NCI-H1105 treated with DMSO at 0.1 percent for 48 hours (cell line): ENCODE measurements at places on chromosomes 2 and 18.

GRCh38 chr2:43194121-43194869, 32.1 kb downstream of the ZFP36L2 start:
- no peak for DNase-seq

DNA sequence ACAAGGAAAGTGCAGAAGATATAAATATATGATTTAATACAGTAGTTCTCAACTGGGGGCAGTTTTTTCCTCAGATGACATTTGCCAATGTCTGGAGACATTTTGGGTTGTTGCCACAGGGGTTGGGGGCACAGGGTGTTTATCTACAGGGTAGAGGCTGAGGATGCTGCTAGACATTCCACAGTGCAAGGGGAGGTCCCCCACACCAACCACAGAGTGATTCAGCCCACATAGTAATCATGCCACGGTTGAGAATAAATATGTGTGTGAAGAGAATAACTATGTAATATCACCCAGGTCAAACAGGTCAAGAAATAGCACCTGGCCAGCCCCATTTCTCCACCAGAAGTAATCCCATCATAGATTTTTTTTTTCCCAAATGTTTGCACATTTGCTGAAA, 17.9 kb downstream of the DYSF start:
- DNase-seq = no peak

GRCh38 chr2:222000326-222000725, 298.5 kb downstream of the PAX3 start:
- no peak for DNase-seq

GRCh38 chr18:5104246-5104645, 92.8 kb downstream of the AKAIN1 start:
- no peak for DNase-seq

- no peak for DNase-seq
Observed at GRCh38 chr18:59388817-59389216, 29.8 kb upstream of the LMAN1 start.

- no peak for DNase-seq
Observed at GRCh38 chr18:56444201-56444600, 194.2 kb downstream of the TXNL1 start.

DNA sequence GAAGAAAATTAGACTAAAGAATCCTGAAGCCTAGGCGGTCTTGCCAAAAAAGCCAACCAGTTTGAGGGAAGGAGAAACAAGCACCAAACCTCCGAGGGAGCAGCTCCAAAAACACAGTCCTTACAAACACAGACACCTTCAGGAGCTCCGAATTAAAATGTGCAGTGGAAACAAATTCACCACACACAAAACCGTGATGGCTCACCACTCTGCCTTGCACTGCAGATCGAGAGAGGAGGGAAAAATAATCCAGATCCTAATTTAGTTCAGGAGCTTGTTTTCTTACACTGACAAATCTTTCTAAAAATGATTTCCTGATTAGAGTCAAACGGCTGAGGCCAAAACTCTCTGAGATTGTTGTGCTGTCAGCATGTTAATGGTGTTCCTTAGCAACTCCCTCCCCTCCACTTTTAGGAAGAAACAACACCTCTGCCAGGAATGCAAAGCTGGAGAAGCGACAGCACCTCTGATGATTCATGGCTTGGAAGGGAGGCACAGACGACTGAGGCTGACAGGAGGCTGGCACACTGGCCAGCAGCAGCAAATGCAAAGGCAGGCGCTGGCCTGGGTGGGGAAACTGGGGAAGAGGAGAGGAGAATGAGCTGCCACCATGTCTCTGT, 249.4 kb upstream of the KLHL29 start:
- DNase-seq = no peak

- DNase-seq = no peak
Observed at GRCh38 chr2:152115952-152116351, 17.1 kb upstream of the CACNB4 start.

DNA sequence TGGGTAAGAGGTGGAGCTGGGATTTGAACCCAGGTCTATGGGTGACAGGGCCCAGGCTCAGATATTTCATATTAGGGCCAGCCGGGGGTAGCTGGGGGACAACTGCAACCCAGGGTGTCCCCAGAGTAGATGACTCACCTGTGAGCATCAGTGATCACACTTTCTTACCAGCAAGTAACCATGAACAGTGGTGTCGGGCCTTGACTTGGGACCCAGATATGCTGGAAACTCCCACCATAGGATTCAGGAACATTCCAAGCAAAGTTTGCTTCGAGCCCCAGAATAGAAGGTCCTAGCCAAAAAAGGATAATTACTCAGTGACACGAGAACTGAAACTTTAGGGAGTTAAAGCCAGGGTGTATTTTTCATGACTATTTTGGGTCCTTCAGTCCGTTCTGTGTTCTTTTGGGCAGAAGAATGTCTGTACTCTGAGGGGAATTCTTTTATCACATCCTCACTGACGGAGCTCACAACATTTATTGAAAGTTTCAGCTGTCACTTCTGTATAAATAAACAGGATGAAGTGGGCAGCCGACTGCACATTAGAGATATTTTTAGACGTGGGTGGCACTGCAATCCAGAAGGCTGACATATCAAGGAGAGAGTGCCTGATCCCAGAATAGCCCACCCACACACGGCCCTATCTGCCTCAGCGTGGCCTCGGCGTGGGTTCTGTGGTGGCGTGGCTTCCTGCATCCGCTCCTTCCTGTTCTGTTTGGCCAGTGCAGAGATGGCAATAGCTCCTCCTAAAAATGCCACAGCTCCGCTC, 45.6 kb downstream of the RAMP1 start:
- DNase-seq = no peak

DNA sequence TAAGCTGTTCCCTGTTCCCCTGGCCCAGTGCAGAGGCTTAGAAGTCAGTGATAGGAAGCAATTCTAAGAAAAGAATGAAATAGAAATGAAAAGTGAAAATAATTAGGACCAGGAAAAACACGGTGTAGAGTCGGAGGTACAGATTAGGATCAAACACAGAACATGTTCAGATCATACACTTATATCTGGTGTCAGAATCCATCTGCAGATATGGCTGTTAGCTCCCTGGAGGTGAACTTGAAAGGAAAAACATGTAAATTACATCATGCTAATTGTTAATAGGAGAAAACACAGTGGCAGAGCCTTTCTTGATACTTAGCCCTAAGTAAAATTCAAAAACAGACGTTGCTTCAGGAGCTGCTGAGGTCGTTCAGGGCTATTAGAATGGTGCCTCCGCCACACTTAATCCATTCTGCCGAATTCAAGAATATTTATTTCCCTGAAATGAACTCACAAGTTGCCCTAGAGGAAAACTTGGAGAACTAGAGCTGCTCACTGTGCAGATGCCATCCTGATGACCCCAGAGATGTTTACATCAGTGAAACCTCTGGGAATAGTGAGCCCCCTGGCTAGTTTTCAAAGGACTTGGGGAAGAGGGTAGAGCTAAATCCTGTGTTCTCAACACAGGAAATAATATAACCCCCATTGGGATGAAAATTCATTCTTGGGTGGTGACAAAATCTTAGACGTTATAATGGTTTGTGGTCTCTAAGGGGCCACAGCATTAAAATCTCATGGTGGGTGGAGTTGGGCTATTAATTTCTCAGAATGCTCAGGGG, 27.5 kb downstream of the LPIN1 start:
- no peak for DNase-seq

DNA sequence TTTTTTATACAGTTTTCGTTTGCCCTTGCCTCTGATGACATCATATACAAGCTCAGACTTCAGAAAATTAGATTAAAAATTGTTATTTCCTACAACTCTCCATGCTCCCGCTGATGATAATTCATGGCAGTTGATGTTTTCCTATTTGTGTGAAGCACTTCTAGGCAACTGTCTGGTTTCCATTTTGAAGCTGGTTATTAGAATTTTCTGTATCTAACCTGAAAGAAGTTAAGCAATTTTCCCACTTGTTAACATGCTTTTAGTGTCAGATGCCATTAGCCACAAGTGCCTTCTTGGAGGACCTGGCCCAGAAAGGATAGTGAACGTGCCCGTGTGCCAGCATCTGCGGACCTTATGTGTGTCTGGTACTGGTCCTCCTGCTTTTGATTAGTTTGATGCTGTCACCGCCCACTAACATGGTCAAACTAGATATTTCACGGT, 347.6 kb upstream of the RAB12 start:
- DNase-seq = no peak

DNA sequence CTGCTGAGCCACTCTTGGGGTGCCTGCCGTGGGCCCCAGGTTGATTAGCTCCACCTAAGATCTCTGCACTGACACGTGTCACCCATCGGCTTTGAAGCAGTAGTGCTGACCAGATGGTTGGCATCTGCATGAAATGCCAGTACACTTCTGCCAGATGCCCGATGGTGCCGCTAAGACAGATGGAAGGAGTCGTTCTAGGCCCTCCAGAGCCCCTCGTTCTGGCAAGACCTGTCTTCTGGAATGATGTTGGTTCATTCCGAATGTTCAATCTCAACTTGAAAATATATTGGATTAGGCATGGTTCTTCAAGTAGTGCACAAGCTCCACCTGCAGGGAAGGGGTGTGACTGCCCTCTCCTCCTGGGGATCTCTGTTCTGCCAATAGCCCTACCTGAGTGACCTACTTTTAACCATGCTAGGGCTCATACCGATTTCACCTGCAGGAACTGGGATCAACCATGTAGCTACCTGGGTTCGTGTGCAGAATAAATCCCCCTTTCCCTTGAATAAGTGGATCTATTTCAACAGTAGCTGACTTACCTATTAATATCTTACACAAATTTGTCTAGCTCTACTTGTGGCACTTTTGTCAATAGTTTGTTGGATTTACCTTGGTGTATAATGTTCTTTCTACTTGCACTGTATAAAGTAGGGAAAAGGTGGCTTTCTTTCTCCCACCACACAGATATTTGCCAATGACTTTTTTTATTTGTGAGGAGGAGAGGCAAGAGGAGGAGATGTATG, 342.6 kb downstream of the CTNNA2 start:
- peak; percentile 9 for DNase-seq

- DNase-seq = no peak
Observed at GRCh38 chr18:9952633-9953416, 39.0 kb downstream of the VAPA start.

DNA sequence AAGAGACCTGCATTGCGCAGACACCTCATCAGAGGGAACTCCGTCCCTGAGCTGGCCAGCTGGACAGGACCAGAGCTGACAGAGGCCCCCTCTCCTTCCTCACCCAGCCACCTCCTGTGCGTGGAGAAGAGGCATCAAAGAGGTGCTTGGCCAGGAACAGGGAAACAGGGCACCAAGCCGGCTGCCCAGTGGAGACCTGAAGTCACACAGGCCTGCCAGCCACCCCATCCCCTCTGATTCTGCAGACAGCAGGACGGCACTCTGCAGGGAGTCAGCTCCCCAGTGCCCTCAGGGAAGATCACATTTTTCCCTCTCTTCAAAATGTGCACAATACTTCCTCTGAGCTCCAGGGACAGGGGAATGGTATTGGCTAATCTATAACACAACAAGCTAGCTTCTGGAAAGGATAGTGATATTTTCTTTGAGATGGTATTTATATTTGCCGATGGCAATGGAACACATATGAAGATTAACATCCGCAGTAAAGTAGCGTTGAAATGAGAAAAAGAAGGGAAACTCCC, 30.5 kb downstream of the SLC1A4 start:
- no peak for DNase-seq

DNA sequence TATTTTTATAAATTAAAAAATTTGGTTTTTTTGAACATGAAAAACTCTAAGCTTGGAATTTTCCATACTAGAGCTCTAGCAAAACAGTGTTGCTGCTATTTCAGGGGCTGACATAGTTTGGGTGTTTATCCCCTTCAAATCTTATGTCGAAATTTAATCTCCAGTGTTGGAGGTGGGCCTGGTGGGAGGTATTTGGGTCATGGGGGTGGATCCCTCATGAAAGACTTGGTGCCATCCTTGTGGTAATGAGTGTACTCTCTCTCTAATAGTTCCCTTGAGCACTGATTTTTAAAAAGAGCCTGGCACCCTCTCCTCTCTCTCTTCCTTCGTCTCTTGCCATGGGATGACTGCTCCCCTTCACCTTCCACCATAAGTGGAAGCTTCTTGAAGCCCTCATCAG, 244.6 kb upstream of the UBE2E3 start:
- DNase-seq = no peak

DNA sequence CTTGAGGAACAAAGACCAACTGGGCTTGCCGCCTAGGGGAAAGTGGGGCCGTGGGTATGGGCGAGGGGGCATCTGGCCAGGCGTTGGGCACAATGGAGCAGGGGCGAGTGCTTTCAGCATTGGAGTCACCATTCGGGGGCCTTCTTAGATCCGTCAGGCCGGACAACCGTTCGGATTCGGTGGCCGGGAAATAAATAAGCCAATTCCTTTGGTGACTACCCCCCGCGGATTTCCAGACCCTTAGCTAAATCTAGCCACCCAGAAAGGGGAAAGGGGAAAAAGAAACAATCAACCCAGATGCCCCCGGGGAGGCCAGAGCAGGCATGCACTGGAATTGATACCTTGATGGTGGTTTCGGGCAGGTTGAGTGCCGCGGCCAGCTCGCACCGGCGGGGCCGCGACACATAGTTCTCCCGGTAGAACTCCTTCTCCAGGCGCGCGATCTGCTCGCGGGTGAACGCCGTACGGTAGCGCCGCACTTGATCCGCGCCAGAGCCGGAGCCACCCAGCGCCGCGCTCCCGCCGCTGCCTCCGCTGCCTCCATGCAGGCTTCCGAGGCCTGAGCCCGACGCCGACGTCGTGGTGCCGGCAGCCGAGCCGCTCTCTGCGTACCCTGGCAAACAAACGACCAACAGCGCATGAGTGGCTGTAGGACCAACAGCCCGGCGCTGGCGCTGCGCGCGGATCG, 1.8 kb downstream of the EVX2 start:
- no peak for DNase-seq

- no peak for DNase-seq
Observed at GRCh38 chr2:58553937-58554336, 312.8 kb upstream of the FANCL start.

DNA sequence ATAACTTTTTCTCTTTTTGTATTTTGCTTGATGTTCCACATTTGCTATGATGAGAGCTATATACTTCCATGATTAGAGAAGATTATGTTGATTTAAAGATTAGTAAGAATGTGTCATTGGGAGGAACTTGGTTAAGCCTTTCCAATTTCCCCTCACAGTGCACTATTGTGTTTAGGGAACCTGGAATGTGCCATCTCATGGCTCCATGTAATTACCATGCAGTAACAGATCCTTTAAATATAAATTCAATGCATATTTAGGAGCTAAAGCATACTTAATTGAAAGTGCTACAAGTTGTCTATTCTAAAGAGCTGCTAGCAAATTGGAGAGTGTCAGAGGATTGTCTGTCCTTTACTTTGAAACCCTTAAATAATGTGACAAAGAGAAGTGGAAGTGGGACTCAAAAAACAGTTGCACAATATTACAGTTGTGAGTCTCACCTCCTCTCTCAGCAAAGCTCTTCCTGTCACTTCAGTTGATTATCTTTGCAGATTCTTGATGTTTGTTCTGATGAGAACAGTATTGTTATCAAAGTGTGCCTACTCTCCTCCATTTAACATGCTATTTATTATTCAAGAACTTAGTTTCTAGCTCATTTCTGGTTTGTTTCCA, 1162.7 kb upstream of the ZEB2 start:
- no peak for DNase-seq
